SJCRH30 (cell line): ENCODE measurements at places on chromosomes 12 and 14.
A peak's percentile ranks its signal among the peaks of the same experiment; 100 is the strongest.

DNA sequence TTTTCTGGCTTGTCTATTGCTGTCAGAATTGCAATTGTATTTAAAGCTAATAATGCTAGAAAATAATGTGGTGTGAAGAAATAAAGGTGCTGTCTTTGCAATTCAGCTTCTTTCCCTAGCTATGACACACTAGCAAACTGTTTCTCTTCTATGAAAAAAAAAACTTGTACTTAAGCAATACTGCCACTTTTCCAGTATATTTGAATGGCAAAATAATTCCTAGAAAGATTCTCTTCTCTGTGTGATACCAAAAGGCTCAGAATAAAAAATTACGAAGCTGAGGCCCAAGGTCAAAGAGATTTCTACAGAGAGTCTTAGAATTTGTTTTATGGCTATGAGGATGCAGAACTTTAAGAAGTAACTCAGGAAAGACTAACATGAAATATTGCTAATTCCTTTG is 235.5 kb downstream of the ADAMTS20 start:
- no peak for DNase-seq

DNA sequence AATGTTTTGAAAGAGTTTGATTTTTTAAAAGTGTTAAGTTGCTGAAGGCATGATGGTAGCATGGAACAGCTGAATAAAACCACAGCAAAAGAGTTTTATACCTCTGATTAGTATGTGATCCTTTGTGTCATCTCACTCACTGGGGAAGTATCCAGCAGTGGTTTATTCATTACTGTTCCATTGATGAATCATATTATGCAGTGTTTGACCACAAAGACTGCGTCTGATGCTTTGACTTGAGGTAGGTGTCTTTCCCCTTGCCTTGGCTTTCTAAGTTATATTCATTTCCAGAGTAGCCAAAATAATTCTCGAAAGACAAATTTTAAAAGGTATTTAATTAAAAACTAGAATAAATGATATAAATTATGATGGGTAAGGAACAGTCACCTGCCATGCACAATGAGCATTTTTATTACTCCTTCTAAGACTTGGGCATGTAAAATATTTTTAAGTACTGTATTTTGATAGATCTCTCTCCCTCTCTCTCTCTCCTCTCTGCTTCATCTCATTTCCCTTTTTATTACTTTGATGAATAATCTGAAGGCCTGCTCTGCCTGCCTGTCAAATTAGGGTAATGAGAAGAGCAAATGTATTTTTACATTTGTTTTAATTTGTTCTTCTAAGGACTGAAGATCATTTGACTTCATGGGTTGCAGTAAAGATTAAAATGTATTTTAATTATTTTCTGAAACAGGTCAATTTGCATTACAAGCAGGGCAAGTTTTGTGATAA is 164.9 kb downstream of the NAV3 start:
- peak; percentile 23 for DNase-seq

- no peak for DNase-seq
Measured at GRCh38 chr12:64027311-64027710, 182.8 kb downstream of the SRGAP1 start.

DNA sequence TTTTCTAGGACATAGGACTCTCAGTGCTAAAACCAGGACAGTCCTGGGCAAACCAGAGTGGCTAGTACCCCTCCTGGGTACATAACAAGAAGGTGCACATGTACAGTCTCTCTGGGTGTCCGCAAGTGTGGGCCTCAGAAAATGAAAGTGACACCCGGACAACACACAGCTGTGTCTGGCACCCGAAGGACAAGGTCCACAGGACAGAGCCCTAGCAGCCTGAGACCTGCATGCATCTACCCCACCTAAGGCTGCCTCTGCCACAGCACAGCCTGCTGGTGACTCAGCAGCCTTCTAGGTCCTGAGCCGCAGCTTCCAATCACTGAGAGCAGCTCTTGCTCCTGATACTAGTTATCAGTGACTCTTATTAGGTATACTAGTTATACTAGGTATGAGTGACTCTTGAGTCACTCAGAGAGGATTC is 784.1 kb upstream of the TBX3 start:
- no peak for DNase-seq

DNA sequence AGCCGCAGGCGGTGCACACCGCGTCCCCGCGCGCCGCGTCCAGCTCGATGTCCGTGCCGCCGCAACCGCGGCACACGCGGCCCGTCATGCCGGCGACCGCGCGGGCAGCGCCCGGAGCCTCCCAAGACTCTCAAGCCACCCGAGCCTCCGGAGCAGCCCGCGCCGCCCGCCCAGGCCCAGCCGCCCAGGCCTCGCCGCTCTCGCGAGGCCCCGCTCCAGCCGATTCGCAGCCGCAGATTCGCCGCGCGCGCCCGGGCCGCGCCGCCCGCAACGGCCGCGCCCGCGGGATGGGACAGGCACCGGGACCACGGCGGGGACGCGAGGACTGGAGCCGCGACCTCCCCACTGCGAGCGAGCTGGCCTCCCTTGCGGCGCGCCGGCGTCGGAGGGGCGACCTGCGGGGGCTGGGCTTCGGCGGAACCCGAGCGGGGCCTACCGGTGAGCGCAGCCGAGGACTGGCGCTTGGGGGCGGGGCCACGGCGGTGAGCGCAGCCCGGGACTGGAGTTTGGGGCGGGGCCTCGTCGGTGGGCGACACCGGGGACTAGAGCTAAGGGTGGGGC is at the start of gene BRF1:
Gene BRF1 (minus strand): TSS at position 460 of the 561 bp plus-strand sequence. CDS start 372 bp downstream, at position 88.
- peak; percentile 97 for DNase-seq

GRCh38 chr14:35044939-35045797 is 904 bp upstream of the FAM177A1 start:
- no peak for DNase-seq

- DNase-seq: no peak
Measured at GRCh38 chr14:96198430-96199130, 6.1 kb upstream of the BDKRB2 start.

GRCh38 chr12:119181944-119182343 is 3.2 kb downstream of the HSPB8 start:
- no peak for DNase-seq

- DNase-seq: peak; percentile 84
Measured at GRCh38 chr12:124625867-124626675, 58.7 kb upstream of the NCOR2 start.

DNA sequence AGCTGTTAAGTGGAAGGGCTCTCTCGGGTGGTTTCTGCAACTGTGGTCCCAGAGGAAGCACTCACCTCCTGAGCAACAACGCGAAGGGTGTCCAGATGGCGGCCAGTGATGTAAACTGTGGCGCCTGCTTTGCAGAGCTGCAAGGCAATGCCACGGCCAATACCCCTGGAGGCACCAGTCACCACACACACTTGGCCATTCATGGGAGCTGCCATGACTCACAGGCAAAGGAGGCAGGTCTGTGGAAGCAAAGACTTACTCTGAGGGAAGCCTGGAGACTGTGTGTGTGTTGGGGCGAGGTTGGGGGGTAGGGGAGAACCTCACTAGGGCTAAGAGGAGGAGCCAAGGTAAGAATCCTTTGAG is 707 bp downstream of the DHRS1 start:
- peak; percentile 26 for DNase-seq

DNA sequence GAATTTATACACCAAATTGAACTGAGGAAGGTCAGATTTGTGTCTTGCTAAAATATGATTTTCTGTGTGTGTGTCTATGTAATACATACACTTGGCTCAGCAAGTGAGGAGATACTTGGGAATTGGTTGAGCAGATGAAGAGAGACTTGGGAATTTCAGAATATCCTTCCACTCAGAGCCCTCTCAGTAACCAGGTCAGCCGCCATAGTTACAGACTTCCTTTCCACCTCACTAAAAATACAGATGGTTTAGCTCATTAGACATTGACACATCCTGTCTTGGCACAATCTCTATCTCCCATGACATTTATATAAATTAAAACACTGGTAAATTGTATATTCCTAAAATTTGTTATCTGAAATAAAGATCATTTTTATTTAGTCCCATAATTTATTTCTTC is 15.9 kb downstream of the PIK3C2G start:
- DNase-seq: no peak

DNA sequence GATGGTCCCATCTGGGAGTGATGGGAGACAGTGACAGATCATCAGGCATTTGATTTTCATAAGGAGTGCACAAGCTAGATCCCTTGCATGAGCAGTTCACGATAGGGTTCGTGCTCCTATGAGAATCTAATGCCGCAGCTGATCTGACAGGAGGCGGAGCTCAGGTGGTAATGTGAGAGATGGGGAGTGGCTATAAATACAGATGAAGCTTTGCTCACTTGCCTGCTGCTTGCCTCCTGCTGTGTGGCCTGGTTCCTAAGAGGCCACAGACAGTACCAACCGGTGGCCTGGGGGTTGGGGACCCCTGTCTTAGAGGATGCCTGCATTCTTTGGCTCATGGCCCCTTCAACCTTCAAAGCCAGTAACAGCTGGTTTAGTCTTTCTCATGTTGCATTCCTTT is 130.3 kb downstream of the PTPN11 start:
- no peak for DNase-seq

- no peak for DNase-seq
Measured at GRCh38 chr14:54172562-54172961, 215.9 kb upstream of the BMP4 start.

DNA sequence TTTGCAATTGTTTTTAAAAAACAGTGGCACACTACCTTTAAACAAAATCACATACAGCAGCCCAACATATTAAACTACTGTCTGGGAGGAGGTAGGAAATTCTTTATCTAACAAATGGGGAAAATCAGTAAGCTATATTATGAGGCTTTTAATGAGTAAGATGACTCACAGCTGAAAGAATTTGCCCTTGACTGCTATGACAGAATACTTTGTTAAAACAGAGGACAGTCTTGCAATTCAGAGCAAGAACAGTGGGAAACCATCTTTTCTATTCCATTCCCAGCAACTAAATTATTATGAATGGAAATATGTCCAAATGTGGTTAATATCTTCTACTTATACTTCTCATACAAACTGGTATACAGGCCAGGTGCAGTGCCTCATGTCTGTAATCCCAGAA is 49.2 kb upstream of the SGPP1 start:
- DNase-seq: no peak

DNA sequence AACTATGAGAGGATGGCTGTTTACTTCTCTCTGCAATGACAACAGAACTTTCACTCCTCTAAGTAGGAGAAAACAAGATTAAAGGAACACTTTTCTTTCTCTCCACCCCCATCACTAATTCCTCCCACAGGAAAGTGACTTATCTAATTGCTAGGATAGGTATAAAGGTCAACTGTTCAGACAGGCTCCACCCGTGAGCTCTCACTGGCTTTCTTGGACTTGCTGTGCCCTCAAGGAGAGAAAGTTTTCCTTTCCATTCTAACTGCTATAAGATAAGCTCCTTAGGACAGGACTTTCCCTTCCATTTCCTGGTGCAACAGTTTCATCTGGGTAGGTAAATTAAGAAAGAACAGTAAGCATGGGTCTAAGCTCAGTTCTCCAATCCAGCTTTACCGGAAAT is 4.8 kb downstream of the SLC41A2 start:
- DNase-seq: no peak

DNA sequence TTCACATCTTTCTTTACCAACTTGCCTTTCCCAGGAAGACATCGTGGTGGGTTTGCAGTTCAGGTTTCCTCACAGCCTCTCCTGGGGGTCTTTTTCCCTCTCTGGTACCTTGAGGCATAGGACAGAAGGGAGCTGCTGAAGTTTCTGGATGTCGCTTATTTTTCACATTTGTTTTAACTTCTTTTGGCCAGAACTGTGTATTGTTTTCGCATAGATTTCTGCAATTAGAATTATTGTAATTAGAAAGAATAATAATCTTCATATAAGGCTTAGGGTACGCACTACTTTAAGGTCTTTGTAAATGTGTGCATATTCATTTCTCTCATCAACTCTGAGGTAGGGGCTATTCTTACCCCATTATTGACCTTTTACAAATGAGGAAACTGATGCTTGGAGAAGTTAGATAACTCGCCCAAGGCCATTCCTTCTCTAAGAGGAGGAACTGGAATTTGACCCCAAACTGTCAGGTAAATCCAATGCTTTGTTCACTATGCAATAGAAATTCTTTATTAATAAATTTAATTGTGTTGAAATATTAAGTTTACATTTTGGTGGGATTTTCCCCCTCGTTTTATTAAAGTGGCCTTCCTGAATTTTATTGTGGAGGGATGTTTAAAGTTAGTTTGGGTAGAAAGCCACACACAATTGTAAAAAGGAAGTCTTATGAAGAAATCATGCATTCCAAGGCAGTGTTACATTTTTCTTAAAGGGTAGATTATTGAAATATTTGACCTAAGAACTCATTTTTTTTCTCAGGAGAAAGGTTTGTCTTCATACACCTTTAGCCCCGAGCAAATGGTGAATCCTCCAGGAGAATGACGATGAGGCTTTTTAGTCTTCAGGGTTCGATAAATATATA is 12.1 kb upstream of the SLC38A2 start:
- DNase-seq: no peak

- peak; percentile 35 for DNase-seq
Measured at GRCh38 chr12:51863363-51863932, 14.9 kb upstream of the FIGNL2 start.

DNA sequence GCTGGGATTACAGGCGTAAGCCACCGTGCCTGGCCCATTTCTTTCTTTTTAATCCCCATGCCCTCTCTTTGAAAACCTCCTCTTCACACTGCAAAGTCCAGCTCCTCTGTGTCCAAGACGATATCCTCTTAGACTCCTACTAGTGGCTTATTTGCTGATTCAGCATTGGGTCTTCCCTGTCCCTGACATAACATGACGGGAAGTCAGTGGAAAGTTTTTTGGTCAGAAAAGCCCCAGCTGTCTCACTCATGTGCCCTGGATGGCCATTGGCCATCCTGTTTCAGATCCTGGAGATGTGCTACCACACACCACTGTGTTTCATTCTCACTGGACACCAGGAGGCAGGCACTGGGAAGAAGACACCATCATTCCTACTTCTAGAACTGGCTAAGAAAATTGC is 102.6 kb upstream of the MED13L start:
- DNase-seq: no peak

DNA sequence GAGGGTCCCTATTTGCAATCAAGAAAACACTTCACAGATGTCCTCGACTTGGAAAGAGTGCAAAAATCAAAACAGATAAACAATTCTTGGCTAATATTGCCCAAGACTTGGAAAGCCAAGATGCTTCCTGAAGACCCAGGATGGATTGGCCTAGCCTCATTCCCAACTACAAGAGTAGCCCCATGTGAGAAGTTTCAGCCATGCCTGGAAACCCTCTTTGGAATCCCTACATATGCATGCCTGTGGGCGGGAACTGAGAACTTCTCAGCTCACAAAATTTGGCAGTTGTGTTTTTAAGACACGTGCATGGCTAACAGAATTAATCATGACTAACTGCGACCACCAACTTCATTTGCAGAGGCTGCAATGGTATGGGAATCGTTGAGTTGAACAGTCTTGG is 283.2 kb upstream of the TBX3 start:
- DNase-seq: no peak

DNA sequence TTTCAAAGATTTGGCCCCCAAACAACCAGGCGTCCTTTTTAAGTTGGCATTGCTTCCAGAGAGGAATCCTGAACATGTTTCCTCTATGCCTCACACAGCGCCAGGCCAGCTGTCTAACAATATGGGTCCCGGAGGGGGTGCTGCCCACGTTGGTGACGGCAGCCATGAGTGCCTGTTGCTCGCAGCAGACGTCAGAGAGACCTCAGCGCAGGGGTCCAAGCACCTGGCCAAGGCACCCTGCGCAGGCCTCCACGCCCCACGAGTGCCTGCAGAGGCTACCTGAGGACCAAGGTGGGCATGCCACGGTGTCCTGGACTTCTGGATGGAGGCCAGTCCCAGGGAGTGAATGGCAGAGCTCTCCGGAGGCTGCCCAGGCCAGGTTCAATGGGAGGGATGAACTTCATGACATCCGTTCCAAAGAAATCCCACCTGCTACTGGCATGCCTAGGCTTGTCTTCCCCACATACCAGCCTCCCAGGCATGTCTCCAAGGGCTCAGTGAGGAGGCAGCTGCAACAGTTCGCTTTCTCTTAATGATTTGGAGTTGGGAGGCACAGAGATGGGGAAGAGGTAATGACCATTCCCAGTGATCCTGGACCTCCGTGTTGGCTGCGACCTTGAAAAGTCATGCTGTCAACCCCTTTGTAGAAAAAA is 11.6 kb upstream of the FOXN3 start:
- DNase-seq: peak; percentile 97
